Activated CD4-positive, CD25-positive, alpha-beta regulatory T cell treated with anti-CD3 and anti-CD28 coated beads, Interleukin-2, amount 50 U/mL, for 16 hours (primary cell): ENCODE measurements at places on chromosomes 2 and 18.

DNA sequence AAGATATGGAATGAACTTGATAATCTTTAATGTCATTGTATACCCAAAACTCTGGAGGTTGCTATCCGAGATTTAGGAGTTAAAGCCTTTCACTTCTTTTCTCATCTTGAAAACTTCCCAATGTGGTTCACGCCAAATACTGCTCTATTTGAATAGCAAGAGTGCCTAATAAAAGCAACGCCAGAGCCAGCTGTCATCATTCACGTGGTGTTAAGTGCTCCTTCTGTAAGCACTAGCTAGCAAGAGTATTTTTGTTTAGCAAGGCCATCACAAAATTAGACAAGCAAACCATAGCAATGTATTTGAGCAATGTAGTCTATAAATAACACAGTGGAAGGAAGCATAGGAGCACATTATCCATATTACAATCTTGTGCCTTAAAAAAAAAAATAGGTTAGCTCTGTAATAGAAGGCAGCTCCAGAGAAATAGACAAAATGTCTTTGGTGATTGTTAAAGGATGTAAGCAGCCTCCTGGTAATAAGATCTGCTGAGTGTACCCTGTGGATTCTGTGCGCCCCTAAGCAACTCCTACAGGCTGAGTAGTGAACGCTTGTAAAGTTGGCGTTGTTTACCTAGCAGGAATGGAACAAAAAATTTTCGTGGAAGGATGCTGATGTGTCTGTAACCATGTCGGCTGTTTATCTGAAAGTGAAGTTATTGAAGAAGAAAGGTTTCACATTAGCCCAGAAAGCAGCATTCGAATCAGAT is 518.0 kb downstream of the CNTNAP5 start:
- no peak for DNase-seq

DNA sequence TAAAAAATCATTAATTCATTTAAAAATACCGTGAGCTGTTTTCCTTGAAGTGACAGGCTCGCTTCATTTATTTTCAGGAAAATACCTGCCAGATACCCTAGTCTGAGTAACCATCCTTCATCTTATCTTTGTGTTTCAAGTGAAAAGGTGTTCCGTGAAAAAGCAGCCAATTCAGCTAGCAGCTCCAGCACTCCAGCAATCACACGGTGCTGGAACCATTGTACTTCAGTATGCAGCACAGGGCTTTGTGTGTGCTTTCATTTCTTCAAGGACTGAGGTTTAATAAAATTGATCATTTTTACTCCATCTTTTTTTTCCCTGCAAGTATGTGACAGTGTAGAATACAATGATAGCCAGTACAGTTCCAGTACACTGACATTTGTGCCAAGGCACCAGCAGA is 39.1 kb upstream of the PGAP1 start:
- no peak for DNase-seq

GRCh38 chr2:68272246-68272994 is 20.1 kb upstream of the PPP3R1 start:
- no peak for DNase-seq

DNA sequence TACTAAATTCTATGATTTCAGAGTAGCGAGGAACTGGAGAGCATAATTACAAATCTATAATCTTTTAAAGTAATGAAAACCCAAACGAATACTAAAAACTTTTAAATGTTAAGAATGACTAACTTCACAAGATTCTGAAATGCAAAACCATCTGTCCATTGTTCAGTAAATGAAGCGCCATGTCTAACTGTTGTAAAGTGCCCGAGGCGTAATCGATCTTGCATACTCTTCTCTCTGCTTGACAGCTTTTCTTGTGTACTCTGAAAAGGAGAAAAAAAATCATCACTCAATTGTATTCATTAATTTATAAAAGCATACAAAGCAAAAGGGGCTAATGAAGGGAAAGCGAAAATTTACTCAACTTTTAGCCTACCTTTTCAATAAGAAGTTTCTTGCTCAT is 111.0 kb downstream of the TLK1 start:
- DNase-seq: no peak

DNA sequence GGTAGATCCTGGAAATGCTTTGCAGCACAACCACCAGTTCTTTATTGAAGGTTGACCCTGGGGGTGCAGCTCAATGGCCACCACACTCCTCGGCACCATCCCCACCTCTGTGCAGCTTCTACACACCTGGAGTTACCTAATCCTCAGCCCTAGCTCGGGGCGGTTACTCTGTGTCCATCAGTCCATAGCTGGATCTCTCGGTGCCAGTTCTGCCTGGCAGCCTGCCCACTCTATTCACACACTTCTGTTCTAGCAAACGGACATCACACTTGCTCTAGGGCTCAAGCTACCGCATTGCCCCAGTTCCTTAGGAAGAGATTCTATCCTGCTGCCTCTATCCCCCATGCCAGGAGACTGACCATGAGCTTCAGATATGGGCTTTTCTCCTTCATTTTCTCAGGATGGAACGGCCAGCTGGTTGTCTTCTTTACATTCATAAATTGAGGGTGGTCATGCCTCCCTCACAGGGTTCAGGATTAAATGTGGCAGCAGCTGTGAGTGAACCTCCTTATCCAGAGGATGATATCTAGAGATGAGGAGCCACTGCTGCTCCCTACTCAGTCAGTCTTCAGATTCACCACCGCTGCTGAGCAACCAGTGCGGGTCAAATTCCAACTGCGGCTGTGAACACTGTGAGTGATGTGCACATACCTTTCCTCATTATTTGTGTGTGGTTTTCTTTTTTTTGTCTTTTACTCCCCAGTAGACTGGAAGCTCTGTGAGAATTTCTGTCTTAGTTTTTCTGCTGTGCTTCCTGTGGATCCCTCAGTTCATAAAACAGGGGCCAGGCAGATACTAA is 66.9 kb upstream of the TRIB2 start:
- DNase-seq: no peak

DNA sequence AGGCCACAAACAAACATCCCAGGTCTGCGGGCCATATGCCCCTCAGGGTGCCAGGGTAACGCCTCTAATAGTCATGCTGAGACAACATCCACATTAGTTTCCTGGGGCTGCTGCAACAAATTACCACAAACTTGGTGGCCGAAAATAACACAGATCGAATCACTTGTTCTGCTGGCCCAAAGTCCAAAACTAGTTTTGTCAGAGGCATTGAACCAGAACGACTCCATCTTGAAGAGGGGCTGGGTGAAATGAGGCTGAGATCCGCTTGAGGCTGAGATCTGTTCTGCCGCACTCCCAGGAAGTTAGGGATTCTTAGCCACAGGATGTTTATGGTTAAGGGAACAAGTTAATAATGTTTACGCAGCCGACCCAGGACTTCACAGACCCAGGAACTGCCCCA is 66.7 kb downstream of the COPS8 start:
- DNase-seq: no peak

DNA sequence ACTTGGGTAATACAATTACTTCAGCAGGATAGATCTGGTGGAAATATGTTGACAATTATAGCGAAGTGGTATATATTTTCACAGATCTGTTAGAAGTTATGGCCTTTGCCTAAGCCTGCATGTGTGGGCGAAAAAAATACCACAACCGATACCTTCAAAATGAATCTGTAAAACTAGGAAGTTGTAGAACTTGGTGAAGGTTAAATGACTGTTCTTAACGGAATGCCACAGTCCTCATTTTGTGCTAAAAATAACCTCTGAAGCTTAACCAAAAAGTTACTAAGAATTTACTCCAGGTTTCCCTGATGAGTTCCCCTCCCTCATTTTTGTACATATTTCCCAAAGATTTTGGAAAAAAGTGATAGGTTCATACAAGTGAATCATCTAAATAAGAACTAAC is 550.7 kb downstream of the THSD7B start:
- no peak for DNase-seq

DNA sequence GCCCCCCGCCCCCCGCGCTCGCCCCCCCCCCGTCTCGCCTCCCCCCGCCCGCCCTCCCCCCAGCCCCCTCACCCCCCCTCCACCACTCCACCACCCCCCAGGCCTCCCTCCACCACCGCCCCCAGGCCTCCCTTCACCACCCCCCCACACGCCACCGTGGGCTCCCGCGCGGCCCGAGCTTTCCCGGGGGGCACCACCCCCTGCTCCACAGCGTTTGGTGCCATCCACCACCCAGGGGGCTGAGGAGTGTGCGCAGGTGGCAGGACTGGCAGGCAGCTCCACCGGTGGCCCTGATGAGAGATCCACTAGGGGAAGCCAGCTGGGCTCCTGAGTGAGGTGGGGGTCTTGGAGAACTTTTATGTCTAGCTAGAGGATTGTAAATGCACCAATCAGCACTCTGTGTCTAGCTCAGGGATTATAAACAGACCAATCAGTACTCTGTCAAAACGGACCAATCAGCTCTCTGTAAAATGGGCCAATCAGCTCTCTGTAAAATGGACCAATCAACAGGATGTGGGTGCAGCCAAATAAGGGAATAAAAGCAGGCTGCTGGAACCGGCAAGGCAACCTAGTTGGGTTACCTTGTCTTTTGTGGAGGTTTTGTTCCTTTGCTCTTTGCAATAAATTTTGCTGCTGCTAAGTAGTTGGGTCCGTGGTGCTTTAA is 43.0 kb upstream of the ITSN2 start:
- no peak for DNase-seq

GRCh38 chr2:9690252-9690651 is 59.5 kb upstream of the YWHAQ start:
- no peak for DNase-seq

DNA sequence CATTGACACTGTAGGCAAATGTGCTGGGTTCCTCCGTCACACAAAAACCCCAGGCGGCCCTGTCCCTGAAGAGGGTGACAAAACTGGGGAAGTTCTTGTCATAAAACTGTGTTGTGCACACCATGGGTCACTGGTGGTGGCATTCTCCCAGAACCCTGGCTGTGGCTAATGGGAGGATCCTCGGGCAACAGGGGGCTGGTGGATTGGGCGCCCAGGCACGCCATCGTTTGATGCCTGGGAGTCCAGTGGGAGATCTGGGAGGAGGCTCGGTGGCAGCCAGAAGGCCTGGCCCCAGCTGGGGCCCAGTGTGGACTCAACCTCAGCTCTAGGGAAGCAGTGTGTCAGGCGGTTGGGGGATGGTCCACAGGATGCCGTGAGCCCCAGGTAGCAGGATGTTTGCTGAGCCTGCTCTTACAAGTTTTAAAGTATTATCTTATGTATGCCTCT is 140.7 kb downstream of the ACOXL start:
- DNase-seq: no peak

DNA sequence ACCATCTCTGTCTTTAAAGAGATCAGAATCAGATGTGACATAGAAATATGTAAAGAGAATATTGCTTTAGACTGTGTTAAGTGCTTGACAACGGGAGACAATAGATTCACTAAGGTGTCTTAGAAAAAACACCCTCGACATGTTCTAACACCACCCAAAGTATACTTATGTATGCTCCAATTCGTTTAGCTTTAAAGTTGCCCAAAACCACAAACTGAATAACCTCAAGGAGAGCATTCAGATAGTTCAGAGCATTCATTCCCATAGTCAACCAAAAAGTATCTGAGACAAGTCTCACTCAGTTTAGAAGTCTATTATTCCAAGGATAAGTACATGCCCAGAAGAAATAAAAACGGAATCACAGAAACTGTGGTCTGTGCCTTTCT is 96.4 kb downstream of the KYNU start:
- DNase-seq: no peak
